ENCODE measurements at places on chromosomes 3 and 15.

- peak; percentile 45 for DNase-seq
Observed at GRCh38 chr3:184354121-184354728, 7.2 kb downstream of the CLCN2 start.

DNA sequence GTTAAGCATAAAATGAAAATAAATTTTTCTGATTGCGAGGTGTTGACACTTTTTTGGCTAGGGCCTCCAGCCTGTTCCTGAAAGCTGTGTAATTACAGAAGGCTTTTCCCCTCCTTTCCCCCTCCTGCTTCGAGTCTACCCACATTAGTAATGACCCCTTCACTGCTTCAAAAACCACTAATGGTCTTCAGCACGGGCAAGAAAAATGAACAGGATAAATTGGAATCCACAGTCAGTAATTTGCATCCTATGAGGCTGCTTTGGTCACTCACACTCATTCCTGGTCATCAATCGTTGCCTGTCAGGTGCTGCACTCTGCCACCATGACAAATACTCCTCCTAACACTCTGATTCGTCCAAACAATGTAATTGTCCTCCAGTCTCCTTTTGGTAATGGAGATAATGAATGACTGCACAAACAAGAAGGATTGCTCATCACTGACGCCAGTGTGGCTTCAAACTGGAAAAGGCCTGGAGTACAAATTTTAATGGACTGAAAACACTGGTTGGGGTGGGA, 148.6 kb downstream of the MEIS2 start:
- no peak for DNase-seq

DNA sequence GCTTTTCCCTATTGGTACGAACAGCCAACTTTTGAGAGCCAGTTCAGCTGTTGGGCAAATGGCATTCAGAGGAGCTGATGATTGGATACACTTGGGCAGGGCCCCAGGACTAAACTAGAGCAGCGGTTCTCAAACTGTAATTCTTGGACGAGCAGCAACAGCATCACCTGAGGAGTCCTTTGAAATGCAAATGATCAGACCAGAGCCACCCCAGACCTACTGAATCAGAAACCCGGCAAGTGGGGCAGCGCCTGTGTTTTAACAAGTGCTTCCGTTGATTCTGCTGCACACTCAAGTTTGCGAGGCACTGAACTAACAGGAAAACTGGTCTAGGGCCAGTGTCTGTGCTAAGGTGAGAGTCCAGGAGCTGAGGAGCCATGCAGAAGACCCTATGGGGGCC, 239.7 kb downstream of the UACA start:
- no peak for DNase-seq

- DNase-seq: peak; percentile 49
Observed at GRCh38 chr15:73927476-73928240, 1.4 kb downstream of the LOXL1 start.

DNA sequence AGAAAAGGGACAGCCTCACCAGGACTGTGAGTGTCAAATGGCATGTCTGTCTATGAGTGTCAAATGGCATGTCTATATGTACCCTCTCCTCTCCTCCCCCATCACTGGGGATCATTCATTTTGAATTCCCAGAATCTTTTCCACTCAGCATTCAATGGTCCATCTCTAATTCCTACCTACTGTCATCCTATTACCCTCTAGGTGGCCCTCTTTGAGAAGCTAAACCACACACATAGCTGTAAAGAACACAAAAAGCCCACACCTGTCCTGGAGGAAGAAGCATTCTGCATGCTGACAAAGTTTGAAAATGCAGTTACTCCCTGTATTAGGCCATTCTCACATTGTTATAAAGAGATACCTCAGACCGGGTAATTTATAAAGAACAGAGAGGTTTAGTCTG, 46.2 kb upstream of the PYDC2 start:
- no peak for DNase-seq

DNA sequence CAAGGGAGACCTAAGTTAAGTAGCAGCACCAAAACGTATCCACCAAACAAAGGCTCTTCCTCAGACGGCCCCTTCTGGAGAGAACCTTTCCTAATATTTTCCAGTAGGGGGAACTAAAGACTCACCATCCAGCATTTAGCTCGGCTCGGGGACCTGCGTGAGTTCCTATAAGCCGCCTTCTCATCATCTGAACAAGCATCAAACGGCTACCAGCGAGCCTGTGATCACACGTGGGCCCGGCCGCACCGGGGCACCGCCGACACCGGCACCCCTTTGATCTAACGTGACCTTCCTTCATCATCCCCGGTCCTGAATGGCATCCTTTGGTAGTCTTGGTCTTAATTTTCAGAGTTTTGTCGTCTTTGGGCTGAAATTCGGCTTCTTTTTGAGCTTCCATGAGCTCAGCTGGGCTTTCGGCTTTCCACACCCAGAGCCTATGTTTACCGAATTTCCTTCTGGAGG, 1.4 kb upstream of the ROBO2 start:
- no peak for DNase-seq
